ENCODE measurements at places on chromosomes 5 and 9.

DNA sequence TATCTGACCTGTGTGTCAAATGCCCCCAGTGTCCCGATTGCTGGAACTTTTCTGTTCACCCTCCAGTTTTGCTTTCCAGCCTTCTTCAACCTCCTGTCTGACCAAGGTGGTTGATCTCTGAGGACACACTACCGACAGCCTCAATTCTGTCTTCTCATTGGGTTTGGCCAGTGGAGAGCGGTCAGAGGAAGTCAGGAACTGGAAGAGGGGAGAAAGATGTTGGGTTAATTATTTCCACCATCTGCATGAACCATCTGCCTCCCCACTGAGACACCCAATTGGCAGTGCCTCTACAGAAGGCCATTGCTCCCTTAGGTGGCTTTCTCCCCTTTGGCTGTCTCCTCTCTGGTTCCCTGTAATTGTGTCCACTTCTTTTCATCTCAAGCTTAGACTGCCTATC, 154.3 kb upstream of the RAI14 start:
- DNase-seq = no peak

GRCh38 chr5:38113880-38114279, 144.5 kb upstream of the EGFLAM start:
- DNase-seq = no peak

- no peak for DNase-seq
Measured at GRCh38 chr5:173969167-173970049, 19.6 kb upstream of the C5orf47 start.

- no peak for DNase-seq
Measured at GRCh38 chr5:43193894-43194265, 1.9 kb downstream of the NIM1K start.

DNA sequence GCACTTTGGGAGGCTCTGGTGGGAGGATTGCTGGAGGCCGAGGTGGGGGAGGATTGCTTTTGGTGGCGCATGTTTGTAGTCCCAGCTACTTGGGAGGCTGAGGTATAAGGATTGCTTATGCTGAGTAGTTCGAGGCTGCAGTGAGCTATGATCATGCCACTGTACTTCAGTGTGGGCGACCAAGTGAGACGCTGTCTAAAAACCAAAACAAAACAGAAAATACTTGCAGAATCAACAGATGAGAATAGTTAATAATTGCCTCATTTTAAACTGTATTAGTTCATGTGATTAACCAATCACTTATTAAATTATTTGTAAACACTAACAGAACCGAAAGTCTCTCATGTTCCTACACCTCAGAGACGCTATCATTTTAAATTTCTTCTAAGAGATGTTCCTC, 118.1 kb downstream of the CCDC171 start:
- DNase-seq = no peak

DNA sequence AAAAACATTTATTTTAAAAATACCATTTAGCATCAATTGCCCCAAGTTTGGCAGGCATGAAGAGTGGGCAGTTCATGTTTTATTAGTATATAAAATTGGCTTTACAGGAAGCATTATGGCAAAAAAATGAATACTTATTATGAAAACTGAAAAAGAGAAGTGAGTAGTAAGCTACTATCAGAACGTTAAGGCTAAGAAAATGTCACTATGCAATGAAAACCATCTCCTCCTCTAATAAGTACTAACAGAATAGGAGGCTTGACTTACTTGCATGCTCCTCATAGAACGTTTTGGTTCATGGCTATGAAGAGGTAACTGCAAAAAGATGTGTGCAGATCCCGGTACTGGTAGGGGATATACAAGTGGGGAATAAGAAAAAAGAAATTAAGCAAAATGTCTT, 23.6 kb downstream of the TICAM2 start:
- no peak for DNase-seq

- no peak for DNase-seq
Measured at GRCh38 chr5:102582696-102583095, 83.9 kb upstream of the SLCO6A1 start.

DNA sequence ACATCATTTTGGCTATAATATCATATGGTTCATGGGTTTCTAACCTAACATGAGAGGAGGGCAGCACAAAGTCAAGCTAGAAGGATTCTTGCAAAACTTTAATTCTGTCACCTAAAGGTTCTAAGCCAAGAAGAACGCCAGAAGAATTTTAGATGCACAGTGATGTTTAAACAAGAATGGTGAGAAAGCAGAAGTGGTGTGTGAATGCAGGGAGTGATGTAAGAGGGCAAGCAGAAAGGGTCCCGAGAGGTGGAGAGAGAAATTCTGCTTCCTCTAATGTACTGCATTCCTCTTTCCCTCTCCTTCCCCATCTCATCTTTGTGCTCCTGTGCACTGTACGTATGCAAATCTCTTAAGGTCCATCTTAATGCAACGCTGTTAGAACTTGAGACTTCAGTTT, 2.1 kb upstream of the TRMO start:
- DNase-seq = no peak

GRCh38 chr9:90001747-90002146, 396.9 kb downstream of the GADD45G start:
- DNase-seq = no peak
